ENCODE measurements at places on chromosomes 5 and 9.

DNA sequence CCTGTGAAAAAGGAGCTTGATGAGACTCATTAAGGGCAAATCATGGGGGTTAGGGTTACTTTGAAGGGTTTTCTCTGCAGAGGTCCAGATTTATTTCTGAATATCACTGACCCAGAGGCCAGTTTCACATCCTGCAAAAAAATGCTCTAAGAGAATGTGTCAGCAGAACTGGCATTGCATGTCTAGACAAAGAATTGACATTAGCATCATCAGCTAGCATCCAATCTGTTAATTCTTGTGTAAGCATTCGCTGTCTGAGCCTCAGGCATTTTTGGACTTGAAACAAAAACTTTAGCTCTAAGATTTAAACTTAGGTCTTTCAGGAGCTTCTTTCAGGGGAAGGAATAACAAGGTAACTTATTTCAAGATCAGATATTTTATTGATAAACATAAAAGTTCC lies 187.9 kb upstream of the ELL2 start:
- H3K27me3 ChIP-seq = no peaks in the 10 kb centered on the region
- H3K36me3 ChIP-seq = no peaks in the 10 kb centered on the region
- H3K27ac ChIP-seq = no peak overlapping the region
- H3K4me1 ChIP-seq = no peaks in the 10 kb centered on the region

GRCh38 chr5:118043531-118043930 lies 944.8 kb downstream of the DTWD2 start:
- no peaks in the 10 kb centered on the region for H3K27me3 ChIP-seq
- H3K36me3 ChIP-seq = no peaks in the 10 kb centered on the region
- no peaks in the 10 kb centered on the region for H3K4me1 ChIP-seq
- H3K27ac ChIP-seq = no peak overlapping the region
- no peak overlapping the region for H3K4me3 ChIP-seq

DNA sequence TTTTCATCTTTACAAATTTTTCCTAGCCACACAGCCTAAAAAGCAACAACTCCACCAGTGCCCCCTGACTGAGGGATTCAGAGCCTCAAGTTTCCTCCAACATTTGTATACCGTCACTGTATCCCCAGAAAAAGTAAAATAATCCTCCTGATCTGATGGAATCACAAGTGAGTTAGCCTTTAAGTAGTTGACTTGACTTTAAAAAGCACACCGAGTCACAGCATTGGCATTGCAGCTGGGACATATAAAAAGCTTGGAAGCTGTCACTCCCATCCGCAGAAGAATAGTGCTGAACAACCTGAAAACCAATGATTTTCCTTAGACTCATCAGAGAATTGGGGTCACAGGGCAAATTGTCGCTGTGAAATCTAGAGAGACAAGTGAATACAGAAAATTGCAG lies 41.6 kb upstream of the FBN2 start:
- no peak for DNase-seq
- no peak overlapping the region for H3K4me3 ChIP-seq
- no peak overlapping the region for H3K27ac ChIP-seq
- no peaks in the 10 kb centered on the region for H3K4me1 ChIP-seq
- H3K27me3 ChIP-seq = no peaks in the 10 kb centered on the region

DNA sequence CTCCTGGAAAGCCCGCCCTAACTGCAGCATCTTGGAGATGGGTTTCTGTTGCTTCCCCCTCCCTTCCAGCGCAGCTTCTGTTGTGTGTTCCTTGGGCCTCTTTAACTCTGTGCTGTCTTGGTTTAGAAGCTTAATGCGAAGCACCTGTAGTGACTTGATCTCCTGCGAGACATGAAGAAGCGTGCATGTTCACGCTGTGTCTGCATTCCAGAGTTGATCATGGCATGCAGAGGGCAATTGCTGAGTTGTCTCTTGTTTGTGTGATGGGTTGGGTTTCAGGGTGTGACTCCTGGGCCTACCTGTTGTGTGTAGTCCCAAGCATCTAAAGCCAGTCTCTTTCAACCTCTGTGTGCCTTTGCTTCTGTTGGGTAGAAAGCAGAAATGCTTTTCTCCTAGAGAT lies 155.6 kb downstream of the SMARCA2 start:
- H3K4me3 ChIP-seq = no peak overlapping the region
- DNase-seq = no peak
- H3K27ac ChIP-seq = no peak overlapping the region
- peaks cover 17% of the 10 kb centered on the region for H3K36me3 ChIP-seq
- no peaks in the 10 kb centered on the region for H3K27me3 ChIP-seq

- DNase-seq = no peak
- no peaks in the 10 kb centered on the region for H3K27me3 ChIP-seq
- H3K27ac ChIP-seq = no peak overlapping the region
- no peaks in the 10 kb centered on the region for H3K36me3 ChIP-seq
- H3K4me1 ChIP-seq = no peaks in the 10 kb centered on the region
- no peak overlapping the region for H3K4me3 ChIP-seq
Measured at GRCh38 chr9:133393399-133393798, 17.2 kb downstream of the STKLD1 start.

DNA sequence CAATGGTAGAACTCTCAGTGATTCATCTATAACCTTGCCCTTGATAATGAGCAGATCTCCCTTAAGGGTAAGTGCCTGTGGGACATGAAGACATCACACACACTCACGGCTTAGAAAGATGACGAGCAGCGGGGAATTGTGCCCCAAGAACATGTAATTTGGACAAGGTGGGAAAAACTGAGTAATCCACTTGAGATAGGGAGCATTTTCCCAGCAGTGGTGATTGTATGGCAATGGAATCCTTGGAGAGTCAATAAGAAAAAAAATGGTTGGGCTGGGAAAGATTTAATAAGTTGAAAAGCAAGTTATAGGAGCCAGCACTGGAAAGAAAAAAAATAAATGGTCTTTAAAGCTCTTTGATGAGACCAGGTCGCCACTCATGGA lies 193.1 kb downstream of the GLIS3 start:
- H3K27ac ChIP-seq = no peak overlapping the region
- no peak for DNase-seq
- H3K4me3 ChIP-seq = no peak overlapping the region
- H3K4me1 ChIP-seq = no peaks in the 10 kb centered on the region

DNA sequence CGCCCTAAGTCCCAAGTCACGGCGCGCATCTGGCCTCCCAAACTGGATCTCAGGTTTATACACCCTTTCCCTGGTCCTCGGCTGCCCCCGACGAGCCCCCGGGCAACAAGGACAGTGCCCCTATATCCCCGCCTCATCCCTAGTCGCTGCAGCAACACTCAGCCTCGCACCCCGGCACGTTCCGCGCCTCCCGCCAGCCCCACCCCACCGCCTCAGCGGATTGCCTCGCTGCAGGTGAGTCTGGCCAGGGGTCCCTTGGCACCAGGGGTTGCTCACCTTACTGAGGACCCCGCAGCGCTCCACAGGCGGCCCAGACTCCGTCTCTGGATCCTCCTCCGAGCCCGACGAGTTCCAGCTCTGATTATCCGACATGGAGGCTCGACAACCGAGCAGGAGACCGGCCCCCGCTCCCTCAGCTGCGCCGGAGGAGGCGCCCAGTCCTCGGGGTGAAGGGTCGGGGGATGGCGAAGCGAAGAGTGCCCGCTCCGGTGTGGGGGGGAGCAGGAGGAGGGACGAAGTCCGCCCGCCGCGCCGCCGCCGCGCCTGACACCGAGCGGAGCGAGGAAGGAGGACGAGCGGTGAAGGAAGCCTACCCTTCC lies 494 bp downstream of the CERT1 start:
- no peaks in the 10 kb centered on the region for H3K27me3 ChIP-seq
- H3K4me3 ChIP-seq = peak overlapping the region; percentile 98
- DNase-seq = no peak
- 0 out of 2 replicates have a peak, but pooled peaks cover 3% of the 10 kb centered on the region for H3K4me1 ChIP-seq
- peak overlapping the region; percentile 76 for H3K27ac ChIP-seq

- no peak overlapping the region for H3K4me3 ChIP-seq
- no peaks in the 10 kb centered on the region for H3K27me3 ChIP-seq
- H3K36me3 ChIP-seq = no peaks in the 10 kb centered on the region
- H3K27ac ChIP-seq = no peak overlapping the region
Measured at GRCh38 chr9:87386490-87387025, 111.1 kb upstream of the DAPK1 start.

DNA sequence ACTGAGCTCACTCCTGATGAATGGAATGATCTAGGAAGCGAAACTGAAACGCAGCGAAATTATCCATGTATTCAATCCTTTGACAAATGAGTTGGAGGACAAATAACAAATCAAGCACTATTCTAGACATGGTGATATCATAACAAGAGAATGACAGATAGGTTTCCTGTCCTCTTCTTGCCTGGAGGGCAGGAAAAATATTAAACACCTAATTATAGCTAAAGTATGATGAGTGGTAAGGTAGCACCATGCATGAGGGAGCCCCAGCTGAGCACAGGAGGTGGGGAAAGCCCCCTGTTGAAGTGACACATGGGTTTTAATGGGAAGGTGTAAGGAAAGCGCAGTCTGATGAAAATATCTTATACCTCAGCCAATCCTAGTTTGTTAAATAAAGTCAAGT lies 225.2 kb downstream of the NPR3 start:
- H3K27me3 ChIP-seq = no peaks in the 10 kb centered on the region
- H3K4me1 ChIP-seq = no peaks in the 10 kb centered on the region
- H3K36me3 ChIP-seq = no peaks in the 10 kb centered on the region
- H3K27ac ChIP-seq = no peak overlapping the region
- no peak overlapping the region for H3K4me3 ChIP-seq

- H3K4me1 ChIP-seq = peaks cover 8% of the 10 kb centered on the region
- no peaks in the 10 kb centered on the region for H3K36me3 ChIP-seq
- H3K27me3 ChIP-seq = no peaks in the 10 kb centered on the region
- H3K4me3 ChIP-seq = no peak overlapping the region
Measured at GRCh38 chr5:136162008-136162407, 29.4 kb downstream of the SMAD5 start.

DNA sequence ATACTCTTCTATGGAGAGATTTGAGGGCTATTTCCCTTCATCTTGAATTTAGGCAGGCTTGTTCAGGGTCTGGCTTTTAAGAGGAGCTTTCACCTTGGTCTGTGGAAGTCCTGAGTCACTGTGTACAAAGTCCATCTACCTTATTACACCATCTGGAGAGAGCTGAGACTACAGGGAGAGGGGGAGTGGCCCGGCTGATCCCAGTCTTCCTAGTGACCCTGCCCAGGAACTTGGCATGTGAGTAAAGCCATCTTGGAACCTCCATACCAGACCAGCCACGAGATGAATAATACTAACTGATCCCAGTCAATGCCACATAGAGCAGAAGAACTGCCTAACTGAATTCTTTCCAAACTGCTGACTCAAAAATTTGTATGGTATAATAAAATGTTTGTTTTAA lies 8.4 kb upstream of the IL6ST start:
- H3K36me3 ChIP-seq = no peaks in the 10 kb centered on the region
- no peaks in the 10 kb centered on the region for H3K27me3 ChIP-seq
- no peak overlapping the region for H3K4me3 ChIP-seq
- H3K4me1 ChIP-seq = peaks cover 6% of the 10 kb centered on the region

DNA sequence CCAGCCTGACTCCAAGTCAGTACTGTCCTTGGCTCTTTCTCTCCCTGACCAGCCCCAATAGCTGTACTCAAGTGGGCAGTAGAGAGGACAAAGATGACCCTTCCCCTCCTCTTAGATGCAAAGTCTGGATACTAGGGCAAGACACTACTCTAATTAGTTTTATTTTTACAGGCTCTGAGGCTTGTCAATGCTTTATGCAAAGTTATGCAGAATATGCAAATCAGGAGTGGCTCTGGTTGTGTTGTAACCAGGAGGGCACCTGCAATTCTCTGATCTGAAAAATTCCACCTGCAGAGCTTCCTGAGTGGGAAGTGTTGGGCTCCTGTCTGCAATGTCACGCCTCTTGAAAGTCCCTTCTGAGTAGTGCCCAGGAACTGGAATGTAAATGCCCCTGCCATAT lies 201.5 kb downstream of the RGS3 start:
- H3K4me3 ChIP-seq = no peak overlapping the region
- H3K36me3 ChIP-seq = no peaks in the 10 kb centered on the region
- DNase-seq = no peak
- no peaks in the 10 kb centered on the region for H3K4me1 ChIP-seq
- H3K27me3 ChIP-seq = 0 out of 2 replicates have a peak, but pooled peaks cover 1% of the 10 kb centered on the region

- peak; percentile 44 for DNase-seq
- no peaks in the 10 kb centered on the region for H3K27me3 ChIP-seq
- peaks cover 5% of the 10 kb centered on the region for H3K4me1 ChIP-seq
- H3K4me3 ChIP-seq = no peak overlapping the region
Measured at GRCh38 chr5:119435436-119436132, 16.7 kb upstream of the HSD17B4 start.

DNA sequence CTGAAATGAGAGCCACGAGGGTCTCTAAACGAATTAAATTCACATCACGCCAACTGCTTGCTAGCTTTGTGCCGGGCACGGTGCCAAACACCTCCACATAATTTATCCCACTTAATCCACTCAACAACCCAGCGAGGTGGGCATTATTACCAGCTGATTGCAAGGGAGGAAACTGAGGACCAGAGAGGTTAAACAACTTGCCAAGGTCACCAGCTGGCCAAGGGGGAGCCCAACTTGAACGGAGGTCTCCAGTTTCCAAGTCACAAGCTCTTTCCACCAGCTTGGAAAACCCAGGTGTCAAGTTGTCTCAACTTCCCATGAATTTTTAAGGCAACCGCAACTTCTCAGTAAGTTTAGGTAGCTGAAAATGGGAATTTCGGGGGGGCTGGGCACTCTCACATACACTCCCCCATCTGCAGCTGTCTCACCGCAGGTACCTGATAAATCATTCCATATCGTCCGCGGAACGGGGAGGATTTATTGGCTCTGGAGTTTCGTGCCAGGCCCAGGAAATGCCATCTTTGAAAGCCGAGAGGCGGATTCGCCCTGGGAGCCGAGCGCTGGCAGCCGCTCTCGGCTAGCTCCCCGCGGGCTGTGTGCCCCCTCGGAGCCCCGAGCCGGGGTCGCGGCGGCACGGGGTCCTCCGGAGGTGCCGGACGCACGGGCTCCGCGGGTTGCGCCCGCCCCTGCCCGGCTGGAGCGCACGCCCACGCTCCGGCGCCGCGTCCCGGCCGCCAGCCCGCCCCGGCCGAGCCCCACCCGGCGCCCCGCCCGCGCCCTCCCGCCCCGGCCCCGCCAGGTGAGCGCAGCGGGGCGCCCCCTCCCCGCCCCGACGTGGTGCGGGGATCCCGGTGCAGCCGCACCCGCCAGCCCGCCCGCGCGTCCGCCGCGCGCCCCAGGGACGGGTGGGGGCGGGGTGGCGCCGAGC lies 617 bp downstream of the PTPN3 start:
- H3K27ac ChIP-seq = no peak overlapping the region
- DNase-seq = no peak
- H3K27me3 ChIP-seq = peaks cover 14% of the 10 kb centered on the region
- H3K4me1 ChIP-seq = no peaks in the 10 kb centered on the region
- H3K36me3 ChIP-seq = no peaks in the 10 kb centered on the region

- H3K4me3 ChIP-seq = no peak overlapping the region
- H3K4me1 ChIP-seq = peaks cover 2% of the 10 kb centered on the region
- H3K27me3 ChIP-seq = no peaks in the 10 kb centered on the region
- peak; percentile 32 for DNase-seq
Measured at GRCh38 chr9:21326526-21327139, 8.6 kb downstream of the KLHL9 start.

- H3K36me3 ChIP-seq = no peaks in the 10 kb centered on the region
- no peaks in the 10 kb centered on the region for H3K27me3 ChIP-seq
- H3K27ac ChIP-seq = no peak overlapping the region
Measured at GRCh38 chr9:110958847-110959246, 79.4 kb downstream of the LPAR1 start.

Data from GM12878 (cell line).